ENCODE measurements at places on chromosomes 6 and 20.

DNA sequence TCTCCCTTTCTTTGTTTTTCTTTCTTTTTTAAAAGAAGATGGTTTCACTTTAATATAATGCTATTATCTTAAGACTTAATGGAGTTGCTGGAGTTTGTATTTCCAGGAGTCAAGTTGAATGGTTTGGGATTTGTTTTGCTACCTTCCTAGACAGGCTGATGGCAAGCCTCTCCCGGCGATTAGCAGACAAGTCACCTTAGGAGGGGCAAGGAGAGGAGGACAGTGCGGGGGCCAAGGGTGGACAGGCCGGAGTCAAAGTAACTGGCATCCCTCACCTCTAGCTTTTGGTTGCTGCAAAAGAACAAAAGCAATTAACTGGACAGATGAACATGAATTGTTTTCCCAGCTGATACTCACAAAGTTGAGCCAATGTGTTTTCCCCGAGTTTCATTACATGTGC is 57.1 kb downstream of the GMPR start:
- H3K36me3 ChIP-seq, result peaks cover 3% of the 10 kb centered on the region
- no peak overlapping the region for H3K27ac ChIP-seq
- no peaks in the 10 kb centered on the region for H3K27me3 ChIP-seq
- no peaks in the 10 kb centered on the region for H3K4me1 ChIP-seq
- H3K4me3 ChIP-seq, result no peak overlapping the region
- no peak for DNase-seq

DNA sequence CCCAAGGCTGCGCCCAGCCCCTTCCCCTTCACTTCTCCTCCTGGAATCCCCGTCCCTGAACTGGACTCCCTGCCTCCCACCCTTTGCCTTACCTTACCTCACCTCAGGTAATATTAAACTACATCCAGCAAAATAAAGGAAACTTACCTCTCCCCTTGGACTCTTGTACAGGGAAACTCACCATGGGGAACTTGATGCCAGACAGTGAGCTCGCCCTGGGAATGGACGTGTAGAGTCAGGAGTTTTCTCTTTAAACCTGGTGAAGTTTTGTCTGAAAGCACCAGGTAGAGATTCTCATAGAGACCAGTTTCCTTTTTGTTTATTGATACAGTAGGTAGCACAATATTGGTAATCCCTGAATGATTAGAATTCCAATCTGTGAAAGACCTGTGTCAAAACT is 544 bp upstream of the HLA-C start:
- peak overlapping the region; percentile 99 for H3K4me3 ChIP-seq
- no peaks in the 10 kb centered on the region for H3K27me3 ChIP-seq
- H3K4me1 ChIP-seq, result peaks cover 42% of the 10 kb centered on the region
- H3K27ac ChIP-seq, result peak overlapping the region; percentile 99
- no peaks in the 10 kb centered on the region for H3K36me3 ChIP-seq

DNA sequence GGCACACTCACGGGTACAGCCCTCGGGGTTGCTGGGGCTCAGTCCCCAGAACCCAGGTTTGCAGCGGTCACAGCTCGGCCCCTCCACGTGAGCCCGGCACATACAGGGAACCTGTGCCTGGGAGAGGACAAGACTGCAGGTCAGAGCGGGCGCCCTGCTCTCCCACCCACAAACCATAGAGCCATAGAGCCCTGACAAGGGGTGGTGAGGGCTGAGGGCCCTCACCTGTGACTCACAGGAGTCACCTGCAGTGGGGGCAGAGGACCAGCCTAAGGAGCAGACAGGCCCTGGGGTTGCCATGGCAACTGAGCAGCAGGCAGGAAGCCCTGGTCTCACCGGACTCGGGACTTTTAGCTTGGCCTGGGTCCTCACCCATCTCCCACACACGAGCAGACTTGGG is 30.8 kb downstream of the LAMA5 start:
- no peak for DNase-seq
- H3K27me3 ChIP-seq, result no peaks in the 10 kb centered on the region
- H3K4me1 ChIP-seq, result no peaks in the 10 kb centered on the region

DNA sequence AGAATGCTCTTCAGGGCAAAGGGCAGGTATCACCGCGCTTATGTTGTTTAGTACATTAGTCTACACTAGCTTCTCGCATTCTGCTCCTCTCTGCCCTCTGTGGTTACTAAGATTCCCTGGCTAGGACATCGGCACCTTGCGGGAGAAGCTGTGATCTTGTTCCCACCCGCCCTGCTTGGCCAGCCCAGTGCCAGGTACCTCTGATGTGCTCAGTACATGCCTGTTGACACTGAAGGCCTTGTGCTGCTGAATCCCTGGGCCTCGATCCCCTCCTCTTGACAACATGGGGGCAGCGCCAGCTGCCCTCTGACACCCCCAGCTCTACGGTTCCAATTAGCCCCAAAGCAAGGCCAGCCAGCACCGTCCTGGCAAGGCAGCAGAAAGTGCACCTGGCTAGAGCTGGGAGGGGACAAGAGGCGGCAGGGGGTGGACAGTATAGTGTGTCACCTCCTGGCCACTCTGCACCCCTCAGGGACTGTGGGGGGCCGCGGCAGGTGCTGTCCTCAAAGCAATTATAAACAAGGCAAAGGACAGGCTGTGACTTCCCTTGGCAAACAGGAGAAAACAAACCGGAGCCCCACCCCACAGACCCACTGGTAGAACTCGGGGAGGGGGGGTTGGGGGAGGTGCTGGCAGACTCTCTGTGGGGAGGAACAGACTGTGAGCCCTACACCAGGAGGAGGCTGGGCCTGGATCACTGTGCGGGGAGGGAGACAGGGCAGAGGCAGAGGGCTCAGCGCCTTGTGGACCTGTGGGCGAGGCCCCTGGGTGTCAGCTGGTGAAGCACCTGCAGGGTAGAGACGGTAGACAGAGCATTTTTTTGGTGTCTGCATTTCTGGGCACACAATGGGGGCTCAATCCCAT is 7.1 kb downstream of the TFEB start:
- H3K27ac ChIP-seq, result peak overlapping the region; percentile 21
- no peaks in the 10 kb centered on the region for H3K27me3 ChIP-seq
- H3K4me3 ChIP-seq, result peak overlapping the region; percentile 23
- DNase-seq, result no peak

GRCh38 chr6:28648035-28648877 is 122.6 kb downstream of the GPX5 start:
- no peaks in the 10 kb centered on the region for H3K36me3 ChIP-seq
- H3K27ac ChIP-seq, result no peak overlapping the region
- peaks cover 6% of the 10 kb centered on the region for H3K27me3 ChIP-seq

- H3K4me1 ChIP-seq, result peaks cover 7% of the 10 kb centered on the region
- no peak for DNase-seq
- H3K27me3 ChIP-seq, result no peaks in the 10 kb centered on the region
- H3K4me3 ChIP-seq, result no peak overlapping the region
- no peak overlapping the region for H3K27ac ChIP-seq
Observed at GRCh38 chr6:30842754-30843610, 41.3 kb upstream of the DDR1 start.

GRCh38 chr6:6942091-6942490 is 165.7 kb upstream of the RREB1 start:
- H3K27ac ChIP-seq, result no peak overlapping the region
- no peak overlapping the region for H3K4me3 ChIP-seq
- DNase-seq, result no peak
- H3K4me1 ChIP-seq, result no peaks in the 10 kb centered on the region
- no peaks in the 10 kb centered on the region for H3K27me3 ChIP-seq

DNA sequence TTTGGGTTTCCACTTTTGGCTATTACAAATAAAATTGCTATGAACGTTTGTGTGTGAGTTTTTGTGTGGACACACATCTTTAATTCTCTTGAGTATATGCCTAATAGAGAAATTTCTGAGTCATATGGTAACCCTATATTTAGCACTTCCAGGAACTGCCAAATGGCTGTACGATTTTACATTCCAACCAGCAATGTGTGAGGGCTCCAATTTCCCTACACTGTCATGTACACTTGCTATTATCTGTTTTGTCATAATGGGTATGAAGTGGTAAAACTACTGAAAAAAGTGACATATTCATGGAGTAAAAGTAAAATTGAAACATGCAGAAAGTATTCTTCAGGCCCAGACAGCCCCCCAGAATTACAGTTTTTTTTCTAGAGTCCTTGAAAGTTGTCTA is 59.6 kb upstream of the ESR1 start:
- no peaks in the 10 kb centered on the region for H3K36me3 ChIP-seq
- H3K4me3 ChIP-seq, result no peak overlapping the region
- H3K4me1 ChIP-seq, result no peaks in the 10 kb centered on the region

DNA sequence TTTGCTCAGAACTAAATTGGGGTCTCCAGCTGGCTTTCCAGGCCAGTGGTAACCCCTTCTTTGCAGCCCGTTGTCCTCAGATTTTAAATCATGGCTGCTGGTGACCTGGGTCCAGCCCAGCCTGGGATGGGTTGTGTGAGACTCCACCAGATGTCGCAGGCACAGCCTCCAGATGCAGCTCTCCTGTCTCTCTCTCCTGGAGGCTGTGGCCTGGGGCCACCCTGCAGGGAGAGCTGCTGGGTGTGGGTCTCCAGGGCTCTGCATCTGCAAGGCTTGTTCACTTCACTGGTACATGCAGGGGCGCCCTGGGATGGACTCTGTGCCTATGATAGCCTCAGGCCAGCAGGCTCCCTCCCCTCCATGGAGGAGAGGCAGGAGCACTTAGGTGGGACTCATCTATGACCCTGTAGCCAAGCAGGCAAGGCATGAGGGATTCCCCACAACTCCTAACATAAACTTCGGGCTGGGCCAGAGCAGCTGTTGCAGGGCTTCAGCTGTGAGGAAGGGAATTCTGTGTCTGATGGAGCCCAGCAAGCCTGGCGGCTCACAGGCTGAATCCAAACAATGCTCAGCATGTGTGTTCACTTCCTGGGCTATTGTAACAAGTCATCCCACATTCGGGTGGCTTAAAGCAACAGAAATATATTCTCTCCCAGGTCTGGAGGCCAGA is 94.7 kb upstream of the NXT1 start:
- no peak overlapping the region for H3K4me3 ChIP-seq
- no peak overlapping the region for H3K27ac ChIP-seq
- DNase-seq, result no peak
- no peaks in the 10 kb centered on the region for H3K36me3 ChIP-seq
- H3K27me3 ChIP-seq, result no peaks in the 10 kb centered on the region

- H3K4me1 ChIP-seq, result no peaks in the 10 kb centered on the region
- H3K27ac ChIP-seq, result no peak overlapping the region
- no peaks in the 10 kb centered on the region for H3K27me3 ChIP-seq
- H3K4me3 ChIP-seq, result no peak overlapping the region
- no peak for DNase-seq
Observed at GRCh38 chr6:21508753-21509152, 84.8 kb upstream of the SOX4 start.

- H3K4me1 ChIP-seq, result peaks cover 5% of the 10 kb centered on the region
- no peak for DNase-seq
- no peak overlapping the region for H3K27ac ChIP-seq
- H3K27me3 ChIP-seq, result no peaks in the 10 kb centered on the region
- peaks cover 28% of the 10 kb centered on the region for H3K36me3 ChIP-seq
Observed at GRCh38 chr20:64006490-64006889, 25.6 kb downstream of the PRPF6 start.

- peaks cover 13% of the 10 kb centered on the region for H3K27me3 ChIP-seq
- no peaks in the 10 kb centered on the region for H3K36me3 ChIP-seq
- H3K4me3 ChIP-seq, result no peak overlapping the region
- peaks cover 2% of the 10 kb centered on the region for H3K4me1 ChIP-seq
Observed at GRCh38 chr6:44649365-44650025, 262.0 kb downstream of the CDC5L start.

- no peaks in the 10 kb centered on the region for H3K27me3 ChIP-seq
- H3K4me3 ChIP-seq, result no peak overlapping the region
- H3K4me1 ChIP-seq, result no peaks in the 10 kb centered on the region
- H3K36me3 ChIP-seq, result no peaks in the 10 kb centered on the region
Observed at GRCh38 chr20:52383995-52384621, 192.5 kb upstream of the ZFP64 start.

DNA sequence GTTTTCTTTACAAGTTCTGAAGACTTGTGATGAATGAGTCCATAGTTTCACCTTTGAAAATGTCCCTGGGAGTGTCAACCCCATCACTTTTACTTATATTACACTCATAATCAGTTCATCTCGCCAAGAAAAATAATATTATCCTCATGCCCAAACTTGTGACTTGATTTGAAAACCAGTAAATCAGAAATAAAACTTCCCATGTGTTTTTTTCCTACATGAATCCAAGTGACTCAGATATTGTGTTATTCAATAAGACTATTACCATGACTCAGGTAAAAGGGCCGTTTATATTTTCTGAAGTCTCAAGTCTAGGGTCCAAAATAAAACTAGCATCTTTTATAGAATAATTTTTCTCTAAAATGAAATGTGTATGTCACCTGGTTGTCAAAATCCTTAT is 15.8 kb upstream of the CYP24A1 start:
- peaks cover 10% of the 10 kb centered on the region for H3K27me3 ChIP-seq
- no peak overlapping the region for H3K4me3 ChIP-seq
- no peak for DNase-seq
- H3K4me1 ChIP-seq, result no peaks in the 10 kb centered on the region
- no peaks in the 10 kb centered on the region for H3K36me3 ChIP-seq
- H3K27ac ChIP-seq, result no peak overlapping the region

GRCh38 chr20:17673084-17673483 is 9.0 kb downstream of the RRBP1 start:
- DNase-seq, result no peak
- H3K27ac ChIP-seq, result no peak overlapping the region
- no peaks in the 10 kb centered on the region for H3K27me3 ChIP-seq
- no peaks in the 10 kb centered on the region for H3K36me3 ChIP-seq
- H3K4me3 ChIP-seq, result no peak overlapping the region

DNA sequence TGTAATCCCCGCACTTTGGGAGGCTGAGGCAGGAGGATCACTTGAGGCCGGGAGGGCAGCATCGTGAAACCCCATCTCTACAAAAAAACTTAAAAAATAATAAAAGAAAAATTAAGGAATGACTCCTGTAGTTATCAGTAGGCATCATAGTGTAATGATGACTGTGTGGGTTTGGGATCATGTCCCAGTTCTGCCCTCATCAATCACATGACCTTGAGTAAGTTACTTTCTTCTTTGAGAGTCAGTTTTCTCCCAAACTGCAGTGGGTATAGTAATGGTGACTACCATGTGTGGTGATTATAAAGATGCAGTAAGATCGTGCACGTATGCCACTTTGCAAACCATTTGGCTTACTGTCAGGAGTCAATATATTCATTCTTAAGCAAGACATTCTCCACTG is 89.2 kb downstream of the TXNDC5 start:
- no peak overlapping the region for H3K27ac ChIP-seq
- no peak overlapping the region for H3K4me3 ChIP-seq
- no peaks in the 10 kb centered on the region for H3K36me3 ChIP-seq
- no peaks in the 10 kb centered on the region for H3K27me3 ChIP-seq

GRCh38 chr6:144352331-144352730 is 67.2 kb downstream of the UTRN start:
- H3K4me3 ChIP-seq, result peak overlapping the region; percentile 23
- no peaks in the 10 kb centered on the region for H3K27me3 ChIP-seq
- H3K4me1 ChIP-seq, result peaks cover 73% of the 10 kb centered on the region
- DNase-seq, result no peak
- no peaks in the 10 kb centered on the region for H3K36me3 ChIP-seq
